NCI-H345 (cell line): ENCODE measurements at places on chromosomes 16 and 17.

DNA sequence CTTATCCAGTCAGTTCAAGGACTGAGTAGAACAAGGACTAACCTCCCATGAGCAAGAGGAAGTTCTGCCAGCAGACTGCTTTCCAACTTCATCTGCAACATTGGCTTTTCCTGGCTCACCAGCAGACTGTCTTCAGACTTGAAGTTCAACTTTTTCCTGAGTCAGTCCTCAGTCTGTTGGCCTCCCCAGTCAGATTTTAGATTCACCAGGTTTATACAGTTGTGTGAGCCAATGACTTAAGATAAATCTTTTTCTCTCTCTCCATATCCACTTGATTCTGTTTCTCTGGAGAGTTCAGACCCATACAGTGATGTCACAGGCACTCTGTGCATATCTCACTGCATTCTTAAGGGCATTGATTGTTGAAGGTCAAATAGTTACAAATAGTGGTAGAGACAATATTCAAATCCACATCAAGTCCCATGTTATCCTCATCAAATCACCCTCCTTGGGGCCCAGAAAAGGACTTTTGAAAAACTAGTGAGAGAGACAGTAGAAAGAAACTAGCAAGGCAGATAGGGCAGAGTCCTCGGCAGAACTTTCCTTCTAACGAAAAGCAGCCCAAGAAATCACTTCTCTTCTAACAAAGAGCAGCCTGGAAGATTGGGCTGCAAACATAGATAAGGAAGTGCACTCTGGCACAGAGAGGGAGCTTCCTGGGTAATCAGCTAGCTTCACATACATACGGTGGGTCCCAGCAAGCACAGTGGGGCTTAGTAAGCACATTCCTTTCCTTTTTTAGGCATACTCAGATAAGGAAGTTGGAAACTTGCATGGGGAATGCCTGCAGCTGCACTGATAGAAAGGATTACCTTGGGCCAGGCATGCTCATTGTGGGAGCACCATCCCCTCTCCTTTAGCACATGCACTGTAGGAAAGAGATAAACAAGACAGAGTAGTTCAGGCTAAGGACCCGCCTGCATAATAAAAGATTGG, 132.3 kb upstream of the FAM20A start:
- no peak for DNase-seq

DNA sequence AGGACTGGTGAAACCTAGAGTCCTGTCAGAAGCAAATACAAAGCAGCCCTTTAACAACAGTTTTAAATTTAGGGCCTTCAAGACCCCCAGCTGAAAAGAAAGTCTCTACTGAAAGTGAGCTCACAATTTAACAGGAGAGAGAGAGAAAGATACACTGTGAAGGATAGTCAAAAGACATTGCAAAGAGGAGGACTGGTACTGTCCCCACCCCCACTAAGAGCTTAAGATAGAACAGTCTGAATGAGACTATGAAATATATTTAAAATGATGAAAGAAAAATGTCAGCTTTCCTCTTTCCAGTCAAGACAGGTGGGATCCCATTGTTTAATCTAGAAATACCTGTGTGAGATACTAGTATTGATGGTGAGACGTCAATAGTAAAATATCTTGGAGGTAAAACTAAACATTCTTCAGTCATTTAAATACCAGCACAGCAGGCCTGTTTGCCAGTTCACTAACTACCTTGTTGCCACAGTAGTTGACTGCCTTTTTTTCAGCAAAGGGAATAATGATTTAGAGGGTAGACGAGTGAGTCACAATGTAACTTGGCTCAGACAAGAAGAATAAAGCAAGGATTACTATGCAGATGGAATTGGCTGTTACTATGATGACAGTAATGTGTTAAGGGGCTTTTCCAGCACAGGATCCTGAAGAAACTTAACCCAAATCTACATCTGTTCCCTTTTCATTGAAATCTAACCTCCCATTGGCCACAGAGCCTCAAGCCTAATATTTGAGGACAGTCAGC, 47.2 kb upstream of the RASL10B start:
- DNase-seq: no peak

GRCh38 chr16:69083306-69083941, 22.0 kb upstream of the HAS3 start:
- DNase-seq: no peak

DNA sequence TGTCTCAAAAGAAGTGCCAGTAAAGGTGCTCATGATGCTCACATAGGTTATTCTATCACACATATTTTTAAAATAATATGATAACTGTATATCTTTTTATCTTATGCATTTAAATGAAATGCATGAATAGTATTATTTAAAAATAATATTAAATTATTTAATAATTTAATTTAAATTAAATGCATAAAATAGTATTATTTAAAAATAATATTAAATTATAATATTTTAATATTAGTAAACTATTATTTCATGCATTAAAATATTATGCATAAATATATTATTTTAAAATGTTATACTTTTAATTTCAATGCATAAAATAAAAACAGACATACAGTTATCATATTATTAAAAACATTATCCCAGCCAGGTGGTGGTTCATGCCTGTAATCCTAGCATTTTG, 33.4 kb downstream of the TMC7 start:
- no peak for DNase-seq

- no peak for DNase-seq
Measured at GRCh38 chr17:6061290-6061689, 8.9 kb upstream of the WSCD1 start.

DNA sequence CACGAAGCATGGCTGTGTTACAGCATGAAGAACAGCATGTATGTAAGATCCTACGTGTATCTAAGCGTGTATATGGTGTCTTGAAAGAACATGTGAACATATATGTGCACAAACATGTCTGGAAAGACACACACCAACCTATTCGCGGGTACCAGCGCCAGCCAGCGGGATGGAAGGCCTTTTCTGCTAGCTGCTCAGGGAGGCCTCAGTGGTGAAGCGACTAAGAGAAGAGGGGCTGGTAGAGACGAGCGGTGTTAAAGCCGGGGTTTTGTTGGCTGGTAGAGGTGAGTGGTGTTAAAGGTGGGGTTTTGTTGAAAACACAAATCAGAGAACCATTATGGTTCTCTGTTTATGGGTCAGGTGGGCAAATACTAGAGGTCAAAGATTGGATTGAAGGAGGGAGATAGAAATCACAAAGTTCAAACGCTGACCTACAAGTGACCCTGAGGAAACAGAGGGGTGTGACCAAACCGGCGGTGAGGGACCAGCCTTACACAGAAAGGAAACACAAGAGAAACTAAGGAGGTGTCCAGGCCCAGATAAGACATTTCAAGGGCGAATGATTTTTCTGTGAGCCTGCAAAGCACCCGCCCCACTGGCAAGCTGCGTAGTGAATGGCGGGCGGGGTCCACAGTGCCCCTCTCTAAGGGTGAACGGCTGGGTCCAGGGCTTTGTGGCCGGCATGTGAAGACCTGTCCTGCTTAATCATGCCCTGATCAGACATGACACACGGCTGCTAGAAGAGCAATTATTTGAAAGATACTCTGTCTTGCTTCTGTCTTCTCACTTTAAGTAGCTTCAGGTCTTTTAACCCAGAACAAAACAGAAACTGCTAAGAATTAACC, 8.1 kb downstream of the ZCCHC14 start:
- DNase-seq: no peak

DNA sequence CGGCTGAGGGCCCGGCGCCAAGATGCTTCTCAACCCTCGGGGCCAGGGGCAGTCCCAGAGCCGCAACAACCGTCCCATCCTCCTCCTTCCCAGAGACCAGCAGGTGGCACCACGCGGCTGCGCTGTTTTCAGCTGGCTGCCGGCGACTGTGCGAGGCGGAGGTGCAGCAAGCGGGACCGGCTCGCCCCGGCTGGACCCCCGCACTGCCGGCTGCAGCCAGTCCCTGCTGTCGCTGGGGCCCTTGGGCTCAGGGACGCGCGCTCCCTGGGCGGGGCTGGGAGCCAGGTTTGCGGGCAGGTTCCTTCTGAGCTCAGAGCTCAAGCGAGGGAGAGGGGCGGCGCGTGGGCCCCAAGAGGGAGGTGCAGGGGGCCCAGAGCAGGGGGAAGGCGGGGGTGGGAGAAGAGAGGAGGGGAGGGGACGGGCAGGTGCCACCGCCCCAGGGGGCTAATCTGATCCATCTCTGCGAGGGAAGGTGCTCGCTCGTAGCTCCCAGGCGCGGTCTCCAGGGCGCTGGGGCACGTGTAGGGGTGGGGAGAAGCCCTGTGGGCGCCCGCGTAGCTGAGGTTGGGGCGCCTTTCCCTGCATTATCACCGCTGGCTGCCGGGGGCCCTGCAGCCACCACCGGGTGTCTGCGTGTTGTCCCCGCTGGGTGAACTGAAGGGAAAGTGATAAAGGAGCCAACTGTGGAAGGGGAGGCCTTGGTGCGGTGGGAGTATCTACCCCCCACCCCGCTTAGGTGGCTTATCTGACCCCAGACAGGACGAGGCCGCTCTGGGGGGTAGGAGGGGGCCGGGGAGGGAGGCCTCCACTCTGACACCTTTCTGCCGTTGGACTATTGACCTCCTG, 24.2 kb downstream of the STAT5A start:
- peak; percentile 85 for DNase-seq

DNA sequence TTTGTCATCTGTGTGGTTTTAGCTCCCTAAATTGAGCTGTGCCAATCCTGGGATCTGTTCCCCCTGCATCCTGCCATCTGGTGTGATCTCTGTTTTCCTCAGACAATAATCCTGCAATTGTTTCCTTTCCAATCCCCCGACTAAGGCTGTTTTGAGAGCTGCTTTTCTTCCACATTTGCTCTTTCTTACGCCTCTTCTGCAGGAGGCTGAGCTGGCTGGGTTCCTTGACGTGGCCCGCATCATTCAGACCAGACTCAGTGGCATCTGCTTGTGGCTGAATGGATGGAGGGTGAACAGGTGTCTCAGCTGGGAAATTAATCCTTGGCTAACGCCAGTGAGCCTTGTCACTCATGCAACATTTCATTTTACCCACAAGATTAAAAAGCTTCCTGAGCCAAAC, 9.8 kb upstream of the MED9 start:
- DNase-seq: no peak
